Stimulated activated CD8-positive, alpha-beta memory T cell treated with anti-CD3 and anti-CD28 coated beads, Interleukin-4, amount 100 ng/mL, for 1 hour (primary cell): ENCODE measurements at places on chromosomes 7 and 10.

- no peak for DNase-seq
Measured at GRCh38 chr10:99981581-99982199, 28.1 kb downstream of the DNMBP start.

GRCh38 chr10:29256019-29256418 is 32.9 kb upstream of the LYZL1 start:
- DNase-seq: no peak

DNA sequence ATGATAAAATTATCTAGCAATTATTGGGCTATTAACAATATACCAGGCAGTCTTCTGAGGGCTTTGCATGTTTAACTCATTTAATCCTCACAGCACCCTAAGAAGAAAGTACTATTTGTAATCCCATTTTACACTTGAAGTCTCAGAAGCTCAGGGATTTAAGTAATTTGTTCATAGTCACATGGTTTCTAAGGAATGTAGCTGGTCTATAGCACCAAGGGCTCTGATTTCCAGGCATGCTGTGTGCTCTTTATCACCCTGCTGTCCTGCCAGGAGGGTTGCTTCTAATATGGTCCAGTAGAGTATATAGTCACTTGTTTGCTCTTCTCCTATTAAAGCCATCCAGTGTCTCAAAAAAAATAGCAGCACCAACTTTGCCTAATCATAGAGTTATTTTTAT is 417.2 kb downstream of the PLXDC2 start:
- DNase-seq: no peak

DNA sequence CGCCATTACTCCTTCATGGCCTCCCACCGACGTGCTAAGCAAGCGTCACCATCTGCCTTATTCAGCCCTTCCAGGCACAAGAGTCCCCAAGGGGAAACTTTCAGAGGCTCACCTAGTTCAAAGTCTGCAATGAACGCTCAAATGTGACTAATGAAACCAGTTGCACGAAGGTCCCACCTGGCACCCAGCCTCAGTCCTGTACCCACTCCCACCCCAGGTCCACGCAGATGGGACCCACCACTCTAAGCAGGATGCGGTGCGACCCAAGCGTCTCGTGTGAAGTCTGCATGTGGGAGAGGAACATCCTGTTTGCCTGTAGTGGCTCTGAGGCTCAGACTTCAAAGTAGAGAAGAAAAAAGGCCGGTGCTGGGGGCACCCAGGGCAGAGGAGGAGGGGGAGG is 40.3 kb downstream of the RGS10 start:
- DNase-seq: peak; percentile 44

DNA sequence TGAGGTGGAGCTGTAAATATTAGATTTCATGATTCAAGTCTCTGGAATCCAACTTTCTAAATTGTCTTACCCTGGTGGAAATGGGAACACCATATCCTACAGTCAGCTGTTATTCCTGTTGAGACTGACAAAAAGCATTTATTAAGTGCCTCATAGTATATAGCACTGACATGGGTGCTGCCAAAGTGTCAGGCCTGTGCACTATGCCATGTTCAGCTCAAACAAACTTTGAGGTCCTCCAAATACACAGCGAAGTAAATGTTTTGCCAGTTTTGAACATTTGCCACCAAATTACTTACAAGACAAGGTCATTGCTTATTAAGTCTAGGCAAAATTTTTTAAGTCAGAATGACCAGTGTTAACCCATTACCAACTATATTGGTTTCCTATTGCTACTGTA is 162.9 kb upstream of the SLC25A13 start:
- DNase-seq: no peak

- no peak for DNase-seq
Measured at GRCh38 chr10:78746155-78746763, 322.5 kb upstream of the ZMIZ1 start.

DNA sequence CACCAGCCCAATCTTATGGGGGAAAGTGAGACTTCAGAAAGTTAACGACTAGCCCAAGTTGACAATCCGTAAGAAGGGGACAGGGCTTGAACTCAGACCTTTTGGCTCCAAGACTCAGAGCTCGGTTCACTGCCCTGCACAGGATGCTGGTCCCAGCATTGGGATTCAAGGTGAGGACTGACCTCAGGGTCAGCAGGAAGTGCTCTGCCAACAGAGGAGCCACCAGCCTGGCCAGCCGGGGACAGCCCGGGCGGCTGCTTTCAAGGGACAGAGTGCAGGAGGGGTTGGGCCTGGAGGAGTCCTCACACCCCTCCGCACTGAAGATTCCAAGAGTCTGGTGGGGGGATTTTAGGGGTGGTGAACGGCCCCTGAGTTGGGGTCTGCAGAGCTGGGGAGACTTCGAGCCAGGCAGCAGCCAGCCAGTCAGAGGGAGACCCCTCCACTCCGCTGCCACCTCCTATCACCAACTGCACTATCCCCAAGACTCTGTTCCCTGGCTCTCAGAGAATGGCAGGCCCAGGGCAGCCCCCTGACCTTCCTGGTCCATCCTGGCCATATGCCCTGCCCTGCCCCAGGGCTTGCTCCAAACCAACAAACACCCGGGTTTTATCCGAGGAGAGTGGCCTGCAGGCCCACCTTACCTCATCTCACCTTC is 19.7 kb downstream of the TLL2 start:
- no peak for DNase-seq

DNA sequence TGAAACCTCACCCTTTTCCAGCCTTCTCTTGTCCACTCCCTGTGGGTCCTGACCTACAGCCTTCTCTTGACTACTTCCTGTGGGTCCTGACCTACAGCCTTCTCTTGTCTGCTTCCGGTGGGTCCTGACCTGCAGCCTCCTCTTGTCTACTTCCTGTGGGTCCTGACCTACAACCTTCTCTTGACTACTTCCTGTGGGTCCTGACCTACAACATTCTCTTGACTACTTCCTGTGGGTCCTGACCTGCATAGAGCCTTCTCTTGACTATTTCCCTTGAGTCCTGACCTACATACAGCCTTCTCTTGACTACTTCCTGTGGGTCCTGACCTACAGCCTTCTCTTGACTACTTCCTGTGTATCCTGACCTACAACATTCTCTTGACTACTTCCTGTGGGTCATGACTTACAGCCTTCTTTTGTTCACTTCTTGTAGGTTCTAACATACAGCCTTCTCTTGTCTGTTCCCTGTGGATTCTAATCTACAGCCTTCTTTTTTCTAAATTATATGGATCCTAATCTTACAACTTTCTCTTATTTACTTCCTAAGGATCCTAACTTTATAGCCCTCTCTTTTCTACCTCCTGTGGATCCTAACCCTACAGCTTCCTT is 36.5 kb downstream of the C10orf71 start:
- no peak for DNase-seq

- no peak for DNase-seq
Measured at GRCh38 chr10:36573246-36573645, 552.2 kb upstream of the ANKRD30A start.

GRCh38 chr10:30857803-30858202 is 173.9 kb downstream of the ZNF438 start:
- no peak for DNase-seq

DNA sequence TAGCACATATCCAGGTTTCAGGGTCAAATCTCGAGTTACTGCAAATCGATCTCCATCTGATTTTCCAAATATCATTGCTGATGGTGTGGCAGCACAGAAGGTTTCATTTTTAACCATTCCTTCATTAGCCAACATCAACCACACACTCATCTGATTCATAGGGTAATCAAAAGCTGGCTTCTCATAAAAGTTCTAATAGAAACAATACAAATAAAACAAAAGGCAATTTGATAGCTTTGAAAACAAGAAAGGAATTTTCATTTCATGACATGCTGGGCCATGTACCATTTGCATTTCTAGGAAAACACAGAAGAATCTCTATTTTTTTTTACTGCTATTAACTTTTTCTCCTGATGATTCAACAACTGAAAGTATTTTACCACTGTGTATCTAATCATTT is 147.7 kb upstream of the SLC26A5 start:
- no peak for DNase-seq

DNA sequence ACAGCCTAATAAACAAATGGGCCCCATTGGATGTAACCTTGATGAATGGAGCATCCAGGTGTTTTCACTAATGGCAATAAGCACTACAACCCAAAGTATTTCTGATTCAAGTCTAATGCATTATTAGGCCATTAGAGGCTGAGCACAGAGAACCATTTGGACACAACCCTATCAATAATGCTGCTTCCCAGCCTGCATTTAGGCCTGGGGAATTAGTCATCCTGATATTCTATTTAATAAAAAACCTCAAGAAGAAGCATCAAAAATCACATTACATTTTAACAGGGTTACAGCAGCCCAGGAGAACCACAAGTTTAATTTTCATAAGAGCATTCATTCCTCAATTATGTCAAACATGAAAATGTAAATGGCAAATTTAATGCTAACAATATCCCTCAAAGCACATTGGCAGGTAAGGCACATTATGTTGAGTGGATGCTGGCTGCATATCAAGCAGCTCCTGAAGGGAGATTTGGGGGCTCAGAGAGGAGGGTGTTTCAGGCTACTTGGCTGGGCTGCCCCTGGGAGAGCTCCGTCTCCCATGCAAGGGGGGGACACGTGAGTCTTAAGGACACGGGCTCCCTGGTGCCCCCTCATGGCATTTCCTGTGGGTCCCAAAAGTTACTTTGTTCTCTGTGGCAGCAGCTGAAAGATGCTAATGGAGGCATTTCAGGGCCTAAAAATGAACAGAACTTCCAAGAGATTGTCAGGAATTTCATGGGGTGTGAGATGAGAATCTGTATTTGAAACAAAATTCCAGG is 143.4 kb downstream of the HERPUD2 start:
- DNase-seq: no peak

DNA sequence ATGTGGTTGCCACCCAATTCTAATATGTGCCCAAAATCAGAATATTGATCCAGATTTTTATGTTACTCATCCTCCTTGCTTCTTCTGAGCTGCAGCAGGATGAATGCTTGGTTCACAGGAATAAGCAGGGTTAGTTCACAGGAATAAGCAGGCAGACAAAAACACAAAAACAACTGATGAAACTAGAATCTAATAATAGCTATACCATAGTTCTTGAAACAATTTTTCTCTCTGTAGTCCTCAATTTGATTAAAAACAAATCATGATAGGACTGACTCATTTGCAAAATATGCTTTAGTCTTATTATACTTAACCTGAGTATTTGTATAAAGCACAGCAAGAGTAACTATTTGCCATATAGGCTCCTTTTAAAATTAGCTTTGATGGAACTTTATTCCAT is 24.4 kb upstream of the ARHGAP12 start:
- no peak for DNase-seq

DNA sequence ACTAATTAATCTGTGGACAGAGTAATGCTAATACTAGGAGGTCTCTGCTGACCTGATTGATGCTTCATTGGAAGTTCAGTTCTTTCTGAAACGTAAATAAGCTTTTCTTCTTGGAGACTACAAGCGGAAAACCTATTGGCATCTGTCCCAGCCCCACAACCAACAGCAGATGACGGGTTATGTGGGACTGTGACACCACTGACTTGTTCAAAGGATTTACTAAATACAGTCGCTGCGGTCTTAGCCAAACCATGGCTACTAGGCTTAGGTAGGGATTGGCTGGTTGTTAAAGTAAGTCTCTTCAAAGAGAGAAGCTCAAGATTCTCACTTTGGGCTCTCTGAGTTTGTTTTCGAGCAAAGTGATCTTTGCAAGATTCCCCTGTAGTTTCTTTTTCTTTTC is 68.3 kb downstream of the HYCC1 start:
- no peak for DNase-seq

DNA sequence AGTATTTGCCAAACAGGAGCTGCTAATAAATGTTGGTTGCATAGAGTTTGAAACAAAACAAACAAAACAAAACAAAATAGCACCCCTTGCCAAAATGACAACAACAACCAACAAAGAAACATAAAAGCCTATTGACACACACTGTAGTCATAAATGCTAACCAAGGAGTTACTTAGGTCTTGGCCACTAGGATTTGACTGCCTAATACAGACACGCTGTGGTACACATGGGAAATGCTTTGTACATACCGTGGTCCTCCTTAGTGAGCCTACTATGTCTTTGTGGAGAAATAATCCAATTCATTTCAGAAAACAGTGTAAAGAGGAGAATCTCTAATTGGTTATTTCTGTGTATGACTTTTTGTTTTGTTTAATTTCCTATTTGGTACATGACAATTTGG is 53.2 kb upstream of the MTPN start:
- DNase-seq: no peak

DNA sequence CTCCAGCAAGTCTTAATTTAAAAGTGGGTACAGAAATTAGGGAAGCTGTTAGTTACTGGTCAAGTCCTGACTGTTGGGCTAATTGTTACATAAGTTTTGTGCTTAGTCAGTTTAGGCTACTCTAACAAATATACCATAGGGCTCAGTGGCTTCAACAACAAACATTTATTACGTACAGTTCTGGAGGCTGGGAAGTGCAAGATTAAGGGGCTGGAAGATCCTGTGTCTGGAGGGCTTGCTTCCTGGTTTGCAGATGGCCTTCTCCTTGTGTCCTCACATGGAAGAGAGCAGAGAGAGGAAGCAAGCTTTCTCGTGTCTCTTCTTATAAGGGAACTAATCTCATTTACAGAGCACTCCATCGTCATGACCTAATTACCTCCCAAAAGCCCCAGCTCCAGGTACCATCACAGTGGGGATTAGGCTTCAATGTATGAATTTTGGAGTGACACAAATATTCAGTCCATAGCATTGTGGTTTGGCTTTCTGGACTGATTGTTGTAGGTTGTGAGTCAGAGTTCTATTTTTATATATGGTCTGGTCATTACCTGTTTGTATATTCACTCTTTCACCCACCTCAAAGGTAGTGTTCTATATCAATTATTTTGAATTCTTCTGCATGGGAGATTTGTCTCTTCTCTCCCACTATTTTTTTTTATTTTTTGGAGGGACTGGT is 17.1 kb downstream of the ST7 start:
- no peak for DNase-seq

GRCh38 chr7:108257954-108258353 is 127.8 kb upstream of the LAMB4 start:
- no peak for DNase-seq

GRCh38 chr10:22712956-22713852 is 1.2 kb downstream of the PIP4K2A start:
- DNase-seq: no peak

GRCh38 chr7:602341-603141 is 82.9 kb upstream of the PDGFA start:
- DNase-seq: no peak

GRCh38 chr7:56125831-56126230 is 9.6 kb upstream of the NUPR2 start:
- no peak for DNase-seq
